ENCODE measurements at places on chromosomes 12 and 14.

- H3K27me3 ChIP-seq: no peaks in the 10 kb centered on the region
- no peak overlapping the region for H3K4me3 ChIP-seq
- H3K4me1 ChIP-seq: peaks cover 15% of the 10 kb centered on the region
- H3K36me3 ChIP-seq: peaks cover 2% of the 10 kb centered on the region
These were observed 10.1 kb downstream of the CCDC92 start for GRCh38 chr12:123962513-123962912.

GRCh38 chr12:92827836-92828431 lies 101.2 kb downstream of the EEA1 start:
- peaks cover 14% of the 10 kb centered on the region for H3K36me3 ChIP-seq
- no peak for DNase-seq
- no peak overlapping the region for H3K4me3 ChIP-seq
- no peak overlapping the region for H3K27ac ChIP-seq
- no peaks in the 10 kb centered on the region for H3K27me3 ChIP-seq

- H3K27me3 ChIP-seq: no peaks in the 10 kb centered on the region
- no peaks in the 10 kb centered on the region for H3K4me1 ChIP-seq
- H3K4me3 ChIP-seq: no peak overlapping the region
- no peaks in the 10 kb centered on the region for H3K36me3 ChIP-seq
- no peak overlapping the region for H3K27ac ChIP-seq
These were observed 29.6 kb downstream of the TMX1 start for GRCh38 chr14:51269634-51270033.

GRCh38 chr14:60653701-60654161 lies 4.5 kb upstream of the SIX1 start:
- DNase-seq: no peak
- peaks cover 4% of the 10 kb centered on the region for H3K36me3 ChIP-seq
- peak overlapping the region; percentile 15 for H3K4me3 ChIP-seq
- H3K4me1 ChIP-seq: peaks cover 40% of the 10 kb centered on the region

GRCh38 chr12:11431486-11431885 lies 36.1 kb upstream of the PRB2 start:
- H3K36me3 ChIP-seq: peaks cover 1% of the 10 kb centered on the region
- H3K27ac ChIP-seq: no peak overlapping the region
- peaks cover 86% of the 10 kb centered on the region for H3K27me3 ChIP-seq
- no peaks in the 10 kb centered on the region for H3K4me1 ChIP-seq
- DNase-seq: no peak
- no peak overlapping the region for H3K4me3 ChIP-seq

DNA sequence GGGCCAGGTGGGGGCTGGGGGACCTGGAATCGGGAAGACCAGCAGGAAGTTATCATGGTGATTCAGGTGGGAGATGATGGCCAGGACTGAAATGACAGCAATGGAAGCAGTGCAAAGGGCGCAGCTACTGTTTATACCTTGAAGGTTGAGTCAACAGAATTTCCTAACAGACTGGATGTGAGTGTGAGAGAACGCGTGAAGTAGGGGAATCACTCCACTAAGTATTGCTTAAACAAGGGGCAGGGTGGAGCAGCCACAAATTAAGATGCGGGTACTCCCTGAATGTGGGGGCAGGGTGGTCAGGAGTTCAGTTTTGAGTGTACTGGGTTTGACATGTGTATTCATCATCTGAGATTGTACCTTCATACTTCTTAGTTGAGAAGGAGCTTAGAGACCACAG lies 45.1 kb downstream of the MYF5 start:
- H3K36me3 ChIP-seq: no peaks in the 10 kb centered on the region
- no peak for DNase-seq
- H3K27me3 ChIP-seq: no peaks in the 10 kb centered on the region
- H3K4me3 ChIP-seq: no peak overlapping the region
- H3K4me1 ChIP-seq: no peaks in the 10 kb centered on the region

DNA sequence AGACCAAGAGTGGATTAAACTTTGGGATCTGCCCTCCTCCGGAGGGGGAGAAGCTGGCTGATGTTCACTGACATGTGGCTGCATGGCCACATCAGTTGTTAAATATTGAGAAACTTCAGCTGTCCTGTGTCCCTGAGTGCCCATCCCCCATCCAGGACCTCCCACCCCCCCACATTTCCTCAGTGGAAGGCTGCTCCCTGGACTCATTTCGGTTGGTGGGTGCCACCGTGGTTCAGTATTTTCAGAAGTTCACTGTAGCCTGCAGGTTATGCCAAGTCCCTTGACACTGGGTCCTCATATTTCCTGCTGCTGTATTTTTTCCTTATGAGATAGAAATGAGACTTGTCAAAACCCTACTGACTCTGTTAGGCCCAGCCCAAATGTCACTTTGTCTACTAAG lies 302.4 kb downstream of the CACNA1C start:
- no peak overlapping the region for H3K4me3 ChIP-seq
- peaks cover 42% of the 10 kb centered on the region for H3K27me3 ChIP-seq
- no peak for DNase-seq
